Naive B cell (primary cell): ENCODE measurements at places on chromosomes 1 and 21. TPM values are rescaled to one million over a fixed set of nuclear protein-coding genes. Genes with fewer than 3 reads are reported as not detected.

SPRR2A gene
- polyA plus RNA-seq: not detected

OR2T11 gene
- polyA plus RNA-seq: not detected

COG2 gene
- polyA plus RNA-seq: 39.7 TPM

CA14 gene
- polyA plus RNA-seq: 1.1 TPM

HTR6 gene
- not detected for polyA plus RNA-seq

KRTAP12-2 gene
- polyA plus RNA-seq: not detected

RGSL1 gene
- not detected for polyA plus RNA-seq

SPATA46 gene
- polyA plus RNA-seq: not detected

APCS gene
- not detected for polyA plus RNA-seq

MASP2 gene
- polyA plus RNA-seq: 0.26 TPM

IL20 gene
- not detected for polyA plus RNA-seq

SMAP2 gene
- polyA plus RNA-seq: 480 TPM

PIGR gene
- polyA plus RNA-seq: 0.84 TPM

MARK1 gene
- polyA plus RNA-seq: 0.10 TPM

LRRC7 gene
- not detected for polyA plus RNA-seq

CADM3 gene
- not detected for polyA plus RNA-seq

HSPB7 gene
- polyA plus RNA-seq: not detected
